Aorta (tissue), 5 donors: ENCODE measurements at places on chromosomes 7 and 10. TPM values are rescaled to one million over a fixed set of nuclear protein-coding genes. Genes with fewer than 3 reads are reported as not detected.

DOCK4 gene
- 94.3 TPM for total RNA-seq

DIP2C gene
- 38.7 TPM for total RNA-seq

PRRT4 gene
- 0.23 TPM for total RNA-seq

- no peaks in the 10 kb centered on the region for H3K27me3 ChIP-seq
- H3K4me3 ChIP-seq, result no peak overlapping the region
- DNase-seq, result no peak
These were observed 30.3 kb downstream of the RHOBTB1 start for GRCh38 chr10:60913657-60914056.

DNA sequence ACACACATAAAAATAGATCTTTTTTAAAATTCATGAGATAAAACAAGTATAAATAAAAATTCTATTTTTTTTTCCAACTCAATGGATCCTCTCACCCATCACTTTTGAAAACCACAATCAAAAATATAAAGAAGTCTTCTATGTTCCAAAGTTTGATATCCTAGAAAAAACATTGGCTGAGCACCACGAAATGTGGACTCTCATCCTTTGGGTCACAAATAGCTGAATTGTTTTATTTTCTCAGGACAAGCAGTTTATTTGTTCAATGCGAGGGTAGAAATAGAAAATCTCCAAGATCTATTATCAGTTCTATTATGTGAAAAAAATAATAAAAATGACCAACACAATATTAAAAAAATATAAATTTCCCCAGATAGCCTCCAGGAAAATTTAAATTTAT is 310.5 kb upstream of the DGKB start:
- H3K36me3 ChIP-seq, result no peaks in the 10 kb centered on the region
- H3K27ac ChIP-seq, result no peak overlapping the region
- no peak overlapping the region for H3K4me3 ChIP-seq
- no peak for DNase-seq
- no peaks in the 10 kb centered on the region for H3K4me1 ChIP-seq
